Frontal cortex (tissue), 4 donors: ENCODE measurements at places on chromosomes 6 and 20.

GRCh38 chr6:27133281-27134227 is 113.9 kb upstream of the PRSS16 start:
- DNase-seq: no peak

DNA sequence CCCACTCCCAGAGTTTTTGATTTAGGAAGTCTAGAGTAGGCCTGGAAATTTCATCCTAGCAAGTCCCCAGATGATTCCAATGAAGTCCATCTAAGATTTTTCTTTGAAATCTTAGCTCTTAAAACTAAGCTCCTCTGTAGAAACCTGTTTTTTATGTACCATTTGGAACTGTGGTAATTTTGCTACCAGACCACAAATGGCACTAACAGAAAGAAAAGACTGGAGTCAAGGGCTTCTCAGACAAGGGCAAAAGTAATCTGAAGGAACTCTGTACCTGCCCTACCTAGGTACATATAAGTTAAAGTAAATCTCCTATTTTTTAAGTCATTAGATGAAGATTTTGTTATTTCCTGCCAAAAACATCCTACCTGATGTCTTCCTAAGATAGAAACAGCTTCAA is 155.0 kb upstream of the HTR1E start:
- no peak for DNase-seq

GRCh38 chr20:45344168-45344860 is 3.9 kb downstream of the SDC4 start:
- DNase-seq: no peak

- no peak for DNase-seq
Observed at GRCh38 chr6:16723402-16723801, 37.9 kb downstream of the ATXN1 start.

DNA sequence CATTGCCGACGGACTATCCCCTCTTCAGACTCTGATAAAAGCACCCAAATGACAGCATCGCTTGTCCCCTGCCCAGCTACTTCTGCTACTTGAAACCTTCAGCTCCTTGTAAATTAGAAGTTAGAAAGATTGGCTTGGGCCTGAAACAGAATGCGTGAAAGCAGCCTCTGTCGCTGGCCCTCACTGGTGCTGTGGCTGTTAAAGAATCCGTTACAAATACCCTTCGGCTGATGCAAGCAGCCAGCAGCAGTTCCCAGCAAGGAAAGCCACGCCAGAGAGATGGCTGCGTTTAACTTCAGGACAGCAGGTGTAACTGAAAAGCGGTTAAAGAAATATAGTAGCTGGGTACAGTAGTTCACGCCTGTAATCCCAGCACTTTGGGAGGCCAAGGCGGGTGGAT is 2.4 kb upstream of the PRR18 start:
- DNase-seq: no peak

DNA sequence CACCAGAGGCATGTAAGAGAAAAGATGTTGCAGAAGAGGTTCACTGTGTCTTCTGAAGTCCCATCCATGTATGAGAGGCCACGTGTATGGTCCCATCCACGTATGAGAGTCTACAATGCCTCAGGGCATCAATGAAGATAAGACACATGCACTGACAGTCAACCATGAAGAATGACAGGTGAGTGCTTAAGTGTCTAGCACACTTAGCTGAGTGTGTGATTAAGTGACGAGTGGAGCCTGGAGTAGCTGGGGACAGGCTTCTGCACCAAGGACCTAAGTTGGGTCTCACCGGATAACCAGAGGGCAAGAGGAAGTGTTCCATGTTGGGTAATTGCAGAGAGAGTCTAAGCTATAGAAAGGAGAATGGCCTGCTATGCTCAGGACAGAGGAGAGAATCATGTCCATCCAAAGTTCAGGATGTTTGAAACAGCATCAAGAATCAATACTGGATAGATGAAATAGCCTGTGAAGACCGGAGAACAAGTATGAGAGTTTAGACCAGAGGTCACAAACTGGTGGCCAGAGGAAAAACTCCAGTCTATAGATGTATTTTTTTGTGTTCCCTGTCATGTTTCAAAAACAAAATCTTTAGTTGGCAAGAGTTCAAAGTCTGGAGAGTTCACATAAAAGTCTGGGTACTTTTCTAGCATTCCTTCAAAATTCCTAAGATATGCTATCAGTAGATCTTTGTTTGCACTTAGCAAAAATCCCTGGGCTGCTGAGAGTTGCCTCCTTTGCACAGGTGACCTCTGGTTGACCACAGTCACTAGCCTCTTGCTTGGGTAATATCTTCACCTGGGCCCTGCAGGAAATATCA is 165.8 kb downstream of the KIF16B start:
- no peak for DNase-seq
